Stomach (tissue), 19 donors: ENCODE measurements at places on chromosomes 3 and 15. TPM values are rescaled to one million over a fixed set of nuclear protein-coding genes. Genes with fewer than 3 reads are reported as not detected.

PPM1L gene
- 15.8 TPM for total RNA-seq

NR2E3 gene
- 1.3 TPM for total RNA-seq

HGD gene
- 66.5 TPM for total RNA-seq

PPCDC gene
- total RNA-seq: 13.4 TPM

SH3BP5 gene
- 27.5 TPM for total RNA-seq

IQCH gene
- 9.4 TPM for total RNA-seq

CAPN3 gene
- total RNA-seq: 13.9 TPM

LARP6 gene
- total RNA-seq: 9.8 TPM

GRCh38 chr3:30122359-30122758, 484.0 kb upstream of the TGFBR2 start:
- no peak overlapping the region for H3K4me3 ChIP-seq
- H3K36me3 ChIP-seq: no peaks in the 10 kb centered on the region
- no peaks in the 10 kb centered on the region for H3K27me3 ChIP-seq
- no peak overlapping the region for H3K27ac ChIP-seq
- DNase-seq: no peak

DNA sequence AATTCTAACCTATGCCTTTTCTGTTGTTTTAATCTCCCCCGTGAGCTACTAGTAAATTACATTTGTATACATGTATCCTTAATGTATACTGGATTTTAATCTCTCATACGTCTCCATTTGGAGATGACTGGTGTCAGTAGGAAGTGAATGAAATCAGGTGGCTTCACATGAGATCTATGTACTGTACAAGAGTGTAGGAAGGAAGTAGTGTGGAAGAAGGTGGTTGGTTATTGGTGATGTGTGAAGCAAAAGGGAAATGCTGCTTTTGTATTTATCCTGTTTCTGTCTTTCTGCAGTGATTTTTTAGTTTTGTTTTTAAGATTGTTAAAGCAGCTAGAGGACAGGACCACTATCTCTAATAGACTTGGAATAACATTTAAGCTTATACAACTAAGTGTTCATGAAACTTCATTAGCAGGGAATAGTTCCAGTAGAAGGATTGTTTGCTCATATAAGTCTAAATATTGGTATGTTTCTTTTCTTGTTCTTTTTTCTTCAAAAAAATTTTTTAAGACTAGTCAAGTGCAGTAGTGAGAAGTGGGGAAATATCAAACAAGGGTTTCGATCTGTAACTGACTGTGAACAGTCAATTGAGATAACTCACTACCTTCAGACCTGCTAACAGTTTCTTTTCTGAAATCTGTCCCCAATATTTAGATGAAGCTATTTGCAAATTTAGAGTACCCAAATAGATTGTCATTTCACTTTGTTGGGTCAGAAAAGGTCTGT, 15.3 kb downstream of the SNX1 start:
- H3K36me3 ChIP-seq: peaks cover 21% of the 10 kb centered on the region
- DNase-seq: no peak
- no peaks in the 10 kb centered on the region for H3K27me3 ChIP-seq
- H3K4me3 ChIP-seq: no peak overlapping the region
